Ammon's horn (tissue), 1 donor: ENCODE measurements at places on chromosomes 6 and 20.

DNA sequence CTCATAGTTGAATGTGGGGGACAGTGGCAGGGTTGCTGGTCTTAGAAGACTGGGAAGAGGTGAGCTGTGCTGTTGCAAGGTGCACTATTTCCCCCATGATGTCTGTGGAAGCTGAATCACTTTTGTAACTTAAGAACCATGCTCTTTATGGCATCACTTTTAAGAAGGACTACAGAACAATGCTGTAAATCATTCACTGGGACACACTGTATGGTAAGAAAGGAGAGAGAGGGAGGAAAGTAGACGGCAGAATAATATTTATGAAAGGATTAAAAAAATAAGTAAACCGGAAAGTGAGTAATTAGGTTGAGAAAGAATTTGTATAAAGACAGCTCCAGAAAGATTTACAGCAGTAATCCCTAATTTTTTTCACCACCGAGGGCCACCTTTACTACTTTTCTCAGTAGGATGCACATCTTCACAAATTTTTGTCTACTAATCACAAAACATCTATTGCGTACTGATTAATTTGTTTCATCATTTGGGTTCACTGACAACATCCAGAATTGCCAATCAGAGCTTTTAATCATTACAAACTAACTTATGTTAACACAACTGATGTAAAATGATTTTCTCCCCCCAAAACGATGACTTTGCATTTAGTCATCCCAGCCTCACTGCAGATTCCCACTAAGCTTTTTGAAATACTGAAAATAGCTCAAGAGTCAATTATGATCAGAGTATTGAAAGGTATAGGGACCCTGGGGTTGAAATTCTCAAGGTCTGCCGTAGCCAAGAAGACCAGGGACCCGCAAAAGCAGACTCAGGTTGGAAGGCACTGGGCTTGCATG lies 560.7 kb upstream of the NOX3 start:
- DNase-seq, result no peak

GRCh38 chr20:57672953-57673575 lies 36.8 kb downstream of the PMEPA1 start:
- no peak for DNase-seq

- DNase-seq, result no peak
Measured at GRCh38 chr20:1672728-1673127, 15.1 kb upstream of the SIRPG start.

DNA sequence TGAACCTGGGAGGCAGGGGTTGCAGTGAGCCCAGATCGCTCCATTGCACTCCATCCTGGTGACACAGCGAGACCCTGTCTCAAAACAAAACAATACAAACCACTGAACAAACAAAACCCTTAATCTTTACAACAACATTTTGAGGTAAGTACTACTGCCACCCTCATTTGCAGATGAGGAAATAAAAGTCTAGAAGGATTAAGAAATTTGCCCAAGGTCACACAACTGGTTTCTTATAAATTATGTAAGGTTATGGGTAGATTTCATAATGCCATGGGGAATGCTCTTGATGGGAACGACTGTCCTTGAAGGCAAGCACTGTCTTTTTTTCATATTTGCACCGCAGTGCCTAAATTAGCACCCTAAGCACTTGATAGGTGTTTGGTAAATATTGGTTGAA lies 13.8 kb upstream of the B4GALT5 start:
- DNase-seq, result no peak

GRCh38 chr20:38272961-38273360 lies 12.4 kb upstream of the KIAA1755 start:
- DNase-seq, result no peak

GRCh38 chr20:55693641-55694040 lies 311.7 kb downstream of the CBLN4 start:
- DNase-seq, result no peak

- DNase-seq, result no peak
Measured at GRCh38 chr6:12548526-12548925, 168.0 kb upstream of the PHACTR1 start.

DNA sequence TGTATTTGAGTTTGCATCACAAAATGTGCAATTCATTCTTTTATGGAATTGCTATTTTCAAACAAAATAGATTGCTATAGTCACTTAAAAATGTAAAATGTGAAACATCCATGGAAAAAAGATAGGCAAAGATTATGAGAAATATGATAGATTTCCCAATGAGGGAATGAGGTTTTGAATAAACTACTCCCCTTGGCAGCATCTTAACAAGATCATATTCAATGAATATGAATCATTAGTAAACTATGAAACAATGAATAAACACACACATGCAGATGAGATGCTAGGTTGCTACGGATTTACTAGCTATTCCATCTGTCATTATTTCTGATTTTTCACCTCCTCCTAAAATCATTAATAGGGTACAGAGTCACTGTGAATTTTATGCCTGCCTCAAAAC lies 401.8 kb downstream of the PHF3 start:
- no peak for DNase-seq

DNA sequence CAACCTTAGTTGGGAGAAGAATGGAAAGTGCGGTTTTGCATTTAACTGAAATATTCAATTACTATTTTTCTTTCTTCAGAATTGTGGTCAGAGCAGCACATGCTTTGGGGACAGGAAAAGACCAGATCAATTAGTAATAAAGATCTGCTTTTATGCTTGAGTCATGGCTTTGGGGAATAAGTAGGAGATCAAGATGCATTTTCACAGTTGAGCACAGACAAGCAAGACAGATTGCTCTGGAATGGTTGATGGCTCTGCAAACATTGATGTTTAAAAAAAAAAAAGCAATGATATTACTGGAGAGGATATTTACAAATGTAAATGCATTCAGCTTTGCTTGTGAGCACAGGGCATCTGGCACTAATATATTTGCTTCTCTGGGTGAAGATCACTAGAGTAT lies 224.4 kb upstream of the SASH1 start:
- no peak for DNase-seq

GRCh38 chr20:22795871-22796270 lies 211.5 kb upstream of the FOXA2 start:
- DNase-seq, result no peak

DNA sequence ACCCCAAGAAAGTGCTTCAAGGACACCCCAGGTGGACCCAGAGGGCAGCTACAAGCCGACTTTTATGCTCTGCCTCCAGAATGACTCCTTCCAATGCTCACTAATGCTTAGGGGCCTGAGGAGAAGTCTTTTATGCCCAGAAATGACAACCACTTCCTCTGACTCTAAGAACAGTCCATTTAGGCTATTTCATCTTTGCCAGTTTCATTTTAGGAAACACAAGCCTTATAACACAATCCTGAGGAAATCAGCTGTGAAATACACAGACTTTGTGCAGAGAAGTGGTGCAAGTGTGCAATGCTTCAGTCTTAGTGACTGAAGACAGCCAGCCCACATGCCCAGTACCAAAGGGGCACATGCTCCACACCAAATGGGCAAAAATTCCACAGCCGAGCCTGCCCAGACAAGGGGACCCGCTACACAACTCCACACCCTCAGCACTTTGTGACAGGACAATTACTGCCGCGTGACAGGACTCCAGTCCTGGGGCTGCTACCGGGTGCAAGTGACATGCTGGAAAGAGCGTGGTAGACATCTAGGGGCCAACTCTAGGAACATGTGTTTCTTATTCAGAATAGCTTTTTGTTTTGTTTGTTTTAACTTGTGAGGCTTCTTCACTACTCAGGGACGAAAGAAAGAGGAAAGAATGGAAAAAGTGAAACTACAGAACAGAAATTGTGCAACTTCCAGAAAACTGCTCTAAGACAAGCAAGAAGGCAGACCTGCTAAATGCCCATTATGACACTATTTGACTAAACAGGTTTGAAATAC lies 28.2 kb upstream of the PLAGL1 start:
- peak; percentile 33 for DNase-seq

GRCh38 chr6:158018041-158018771 lies 36.5 kb downstream of the SYNJ2 start:
- DNase-seq, result no peak

DNA sequence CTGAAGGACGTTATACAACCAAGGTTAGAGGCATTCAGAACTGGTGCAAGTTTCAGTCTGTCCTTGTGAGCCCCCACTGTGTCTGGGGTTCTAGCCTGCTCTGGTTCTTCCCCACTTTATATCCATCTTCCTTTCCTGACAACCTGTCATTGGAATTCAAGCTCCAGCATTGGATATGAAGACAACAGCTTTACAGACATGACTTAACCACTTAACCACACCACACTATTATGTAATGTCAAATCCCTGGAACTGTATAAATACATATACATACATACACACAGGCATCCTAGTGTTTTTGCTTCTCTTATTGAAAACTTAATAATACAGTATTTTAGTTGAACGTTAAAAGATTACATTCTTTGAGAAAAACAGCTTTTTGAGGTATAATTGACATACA lies 217.9 kb upstream of the SGK1 start:
- DNase-seq, result no peak

GRCh38 chr6:114277220-114277619 lies 65.6 kb downstream of the HS3ST5 start:
- no peak for DNase-seq

DNA sequence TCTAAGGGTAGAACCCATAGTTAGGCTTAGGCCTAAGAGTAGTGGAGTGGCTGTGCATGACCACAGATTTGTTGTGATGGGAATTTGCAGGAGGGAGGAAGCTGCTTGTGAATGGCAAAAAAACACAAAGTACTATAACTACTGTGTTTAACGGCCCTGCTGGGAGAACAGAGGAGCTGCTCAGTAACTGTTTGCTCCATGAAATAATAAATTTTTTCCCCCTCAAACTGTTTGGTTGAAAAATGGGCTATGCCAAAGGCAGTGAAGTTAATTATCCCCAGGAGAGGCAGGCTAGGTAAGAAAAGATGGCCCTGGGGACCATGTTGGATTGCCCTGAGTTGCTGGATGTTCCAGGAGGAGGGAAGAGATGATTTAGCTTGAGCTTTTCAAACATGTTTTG lies 256.5 kb upstream of the PRND start:
- no peak for DNase-seq

DNA sequence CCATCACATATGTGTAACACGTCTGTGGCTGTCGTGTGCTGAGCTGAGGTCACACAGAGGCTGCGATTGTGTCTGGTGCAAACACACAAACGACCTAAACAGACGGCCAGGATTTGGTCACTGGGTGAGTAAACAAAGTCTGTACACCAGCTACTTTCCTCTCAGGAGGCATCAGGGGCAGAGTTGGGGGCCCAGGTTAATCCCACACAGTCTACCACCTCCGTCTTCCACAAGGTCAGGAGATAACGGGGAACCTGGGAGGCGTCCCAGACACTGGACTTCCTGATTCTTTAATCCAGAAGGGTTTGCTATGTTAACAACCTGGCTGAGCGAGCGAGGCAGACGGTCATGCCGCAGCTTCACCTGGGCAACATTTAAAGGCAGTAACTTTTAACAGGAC lies 1.5 kb downstream of the DACT2 start:
- no peak for DNase-seq

GRCh38 chr6:56799989-56800388 lies 154.9 kb upstream of the BEND6 start:
- DNase-seq, result no peak

DNA sequence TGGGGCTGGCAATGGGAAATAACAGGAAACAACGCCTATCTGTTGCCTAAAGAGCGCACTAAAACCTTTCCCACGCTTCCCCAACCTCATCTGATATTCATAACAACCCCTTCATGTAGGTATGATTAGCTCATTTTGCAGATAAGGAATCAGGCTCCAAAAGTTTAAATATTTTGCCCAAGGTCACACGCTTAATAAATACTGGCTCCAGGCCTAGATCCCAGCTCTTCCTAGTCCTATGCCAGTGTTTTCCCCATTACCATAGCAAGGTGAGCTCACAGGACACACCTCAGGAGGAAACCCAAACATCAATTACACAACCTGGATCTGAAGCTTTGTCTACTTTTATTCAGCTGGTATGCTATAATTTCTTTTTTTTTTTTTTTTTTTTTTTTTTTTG lies 19.6 kb downstream of the MBOAT1 start:
- DNase-seq, result no peak

GRCh38 chr6:138397128-138398122 lies 6.6 kb upstream of the HEBP2 start:
- DNase-seq, result no peak

- no peak for DNase-seq
Measured at GRCh38 chr20:57097245-57097915, 169.1 kb downstream of the BMP7 start.

DNA sequence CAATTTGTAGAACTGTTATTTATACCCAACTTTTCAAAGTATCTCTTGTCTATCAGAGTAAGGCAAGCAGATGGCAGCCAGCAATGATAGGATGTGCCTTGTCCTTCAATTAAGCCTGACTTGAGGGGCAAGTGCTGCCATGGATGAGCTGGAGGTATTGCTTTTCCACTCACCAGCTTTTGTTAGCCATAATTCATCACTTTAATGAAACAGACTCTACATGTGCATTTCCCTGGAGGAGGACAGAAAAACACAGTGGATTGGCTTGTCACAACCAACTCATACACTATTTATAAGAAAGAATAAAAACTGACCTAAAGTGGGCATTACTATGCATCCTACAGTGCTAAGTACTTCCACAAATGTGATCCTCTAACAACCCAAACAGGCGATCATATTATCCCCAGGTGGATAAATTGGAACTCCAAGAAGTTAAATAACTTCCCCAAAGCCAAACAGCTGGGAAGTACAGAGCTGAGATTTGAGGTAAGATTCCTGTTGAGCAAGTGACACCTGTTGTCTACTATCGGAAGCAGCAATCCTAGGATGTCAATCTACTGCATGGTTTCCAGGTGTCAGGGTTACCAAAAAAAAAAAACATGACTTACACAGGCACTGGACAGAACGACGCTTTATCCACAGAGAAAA lies 73.9 kb upstream of the NRSN1 start:
- no peak for DNase-seq

GRCh38 chr20:54026295-54027064 lies 43.9 kb downstream of the BCAS1 start:
- DNase-seq, result no peak

- DNase-seq, result no peak
Measured at GRCh38 chr6:83381949-83382348, 48.9 kb downstream of the ME1 start.

DNA sequence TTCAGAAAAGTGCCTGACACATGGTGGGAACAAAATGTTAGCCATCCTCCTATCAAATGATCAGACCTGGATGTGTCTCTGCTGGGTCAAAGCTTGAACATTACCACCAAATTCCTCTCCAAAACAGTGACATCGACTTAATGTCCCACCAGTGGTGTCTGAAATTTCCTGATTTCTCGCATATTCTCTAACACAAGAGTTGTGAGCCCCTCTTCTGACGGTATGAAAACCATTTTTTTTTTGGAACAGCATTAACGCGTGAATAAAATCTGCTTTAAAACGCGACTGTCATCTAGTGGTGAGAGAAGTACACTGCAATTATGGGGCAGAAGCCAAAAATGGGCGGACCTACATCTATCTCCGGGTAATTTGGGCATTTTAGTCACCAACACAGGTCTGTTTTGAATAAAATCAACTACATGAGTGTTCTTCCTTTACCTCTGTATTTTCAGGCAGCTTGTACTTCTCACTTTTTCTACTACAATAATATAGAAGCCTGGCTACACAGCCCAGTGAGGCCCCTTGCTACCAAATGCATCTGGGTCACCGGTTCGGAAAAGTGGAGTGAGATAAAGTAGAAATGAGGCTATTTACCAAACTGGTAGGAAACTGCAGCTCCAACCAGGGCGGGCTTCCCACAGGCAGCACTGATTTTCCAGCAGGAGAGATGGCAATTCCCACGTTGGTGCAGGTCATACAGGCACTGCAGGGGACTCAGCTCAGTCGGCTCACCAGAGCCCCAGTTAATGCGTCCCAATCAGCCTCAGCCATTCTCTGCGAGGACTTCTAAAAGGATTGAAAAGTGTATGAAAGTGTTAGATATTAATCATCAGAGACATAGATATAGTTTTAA lies 27.4 kb downstream of the MGME1 start:
- peak; percentile 65 for DNase-seq

- no peak for DNase-seq
Measured at GRCh38 chr6:6654599-6655575, 66.4 kb downstream of the LY86 start.
